ENCODE measurements at places on chromosomes 2 and 18.

GRCh38 chr2:118431165-118431517, 342.9 kb downstream of the INSIG2 start:
- no peak for DNase-seq

GRCh38 chr2:225911019-225911418, 511.5 kb downstream of the NYAP2 start:
- DNase-seq = no peak

GRCh38 chr2:225429717-225430116, 30.2 kb downstream of the NYAP2 start:
- no peak for DNase-seq

- DNase-seq = peak; percentile 75
Measured at GRCh38 chr2:133377021-133377481, 191.2 kb downstream of the NCKAP5 start.

GRCh38 chr2:207334624-207335371, 169.1 kb upstream of the KLF7 start:
- DNase-seq = peak; percentile 97

Measured in fibroblast of skin of left quadriceps (primary cell).